ENCODE measurements at places on chromosomes 12 and 14.

DNA sequence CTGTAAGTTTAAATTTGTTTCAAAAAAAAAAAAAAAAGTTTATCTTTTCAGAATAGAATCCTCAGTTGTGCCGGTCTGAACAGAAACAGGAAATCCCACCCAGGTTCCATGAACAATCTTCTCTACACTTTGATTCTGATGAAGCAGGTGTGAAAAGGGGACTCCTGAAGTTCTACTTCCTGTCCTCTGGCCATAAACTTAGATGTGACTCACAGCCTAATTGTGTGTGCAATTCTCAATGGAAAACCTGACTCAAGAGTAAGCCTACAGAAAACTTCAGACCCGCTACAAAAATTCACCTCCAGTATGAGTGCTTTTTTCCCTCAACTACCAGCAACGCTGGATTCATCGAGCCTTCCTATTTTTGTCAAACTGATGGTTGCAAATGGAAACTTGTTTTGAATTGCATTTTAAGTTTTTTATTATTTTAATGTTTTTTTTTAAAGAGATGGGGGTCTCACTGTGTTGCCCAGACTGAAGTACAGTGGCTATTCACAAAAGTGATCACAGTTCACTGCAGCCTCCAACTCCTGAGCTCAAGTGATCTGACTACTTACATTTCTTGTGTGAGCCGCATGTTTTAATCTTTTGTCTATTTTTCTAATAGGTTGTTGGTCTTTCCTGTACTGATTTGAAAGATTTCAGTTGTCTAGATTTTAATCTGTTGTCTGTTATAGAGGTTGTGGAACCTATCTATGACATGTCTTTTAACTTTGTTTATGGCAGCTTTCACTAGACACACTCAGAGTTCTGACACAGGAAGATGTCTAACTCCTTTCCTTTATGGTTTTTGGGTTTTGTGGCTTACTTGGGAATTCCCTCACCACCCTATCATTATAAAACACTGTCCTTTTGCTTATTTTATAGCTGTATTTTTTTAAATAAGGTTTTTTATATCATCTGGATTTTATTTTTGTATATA lies 37.6 kb downstream of the ATG14 start:
- no peaks in the 10 kb centered on the region for H3K4me1 ChIP-seq
- no peak for DNase-seq
- H3K4me3 ChIP-seq = no peak overlapping the region
- no peaks in the 10 kb centered on the region for H3K27me3 ChIP-seq
- H3K27ac ChIP-seq = no peak overlapping the region

- H3K27ac ChIP-seq = no peak overlapping the region
- H3K4me1 ChIP-seq = no peaks in the 10 kb centered on the region
- H3K4me3 ChIP-seq = no peak overlapping the region
- no peaks in the 10 kb centered on the region for H3K27me3 ChIP-seq
- H3K36me3 ChIP-seq = no peaks in the 10 kb centered on the region
These were observed 110.5 kb upstream of the COCH start for GRCh38 chr14:30763891-30764290.

DNA sequence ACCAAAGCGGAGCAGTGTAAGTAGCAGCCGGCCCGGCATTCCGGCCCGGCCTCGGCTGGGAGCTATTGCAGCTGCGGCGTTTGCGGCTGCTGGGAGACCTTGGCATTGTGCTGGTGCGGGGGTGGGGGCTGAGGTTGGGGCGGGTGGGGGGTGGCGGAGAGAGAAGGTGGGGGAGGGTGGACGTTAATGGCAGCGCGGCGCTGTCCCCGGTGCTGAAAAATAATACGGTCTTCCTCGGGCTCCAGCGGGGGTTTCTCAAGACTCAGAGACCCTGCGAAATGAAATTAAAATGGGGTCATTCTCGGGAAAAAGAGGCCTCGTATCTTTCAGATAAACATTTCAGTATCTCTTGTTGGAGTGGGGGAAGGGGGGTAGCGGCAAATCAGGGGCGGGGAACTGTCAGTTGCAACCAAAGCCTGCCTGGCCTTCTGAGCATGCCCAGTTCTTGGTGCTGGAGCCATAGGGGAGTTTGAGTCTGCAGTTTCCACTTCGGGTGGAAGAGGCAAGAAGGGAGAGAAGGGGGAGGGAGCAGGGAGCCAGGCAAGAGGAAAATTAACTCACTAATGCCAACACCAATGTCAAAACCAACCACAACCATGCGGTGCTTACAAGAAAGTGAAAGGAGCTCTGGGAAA lies 414 bp downstream of the UNC79 start:
- no peak overlapping the region for H3K27ac ChIP-seq
- H3K36me3 ChIP-seq = no peaks in the 10 kb centered on the region
- peaks cover 10% of the 10 kb centered on the region for H3K4me1 ChIP-seq
- H3K27me3 ChIP-seq = no peaks in the 10 kb centered on the region
- DNase-seq = no peak

DNA sequence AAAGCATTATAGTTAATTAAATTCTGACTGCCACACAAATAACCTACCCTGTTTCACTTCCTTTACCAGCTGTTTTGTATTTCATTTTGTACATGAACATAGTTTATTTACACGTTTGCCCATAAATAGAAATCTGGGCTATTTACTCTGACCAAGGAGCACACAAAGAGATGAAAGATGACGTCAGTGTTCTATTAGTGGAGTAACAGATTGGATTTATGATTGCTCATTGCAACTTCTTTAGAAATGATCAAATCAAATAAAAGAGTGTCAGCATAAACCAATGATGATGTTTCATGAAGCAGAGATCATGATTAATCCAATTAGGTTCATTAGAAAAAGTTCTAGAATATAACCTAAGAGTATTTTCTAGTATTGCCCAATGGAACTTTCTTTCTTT lies 12.0 kb upstream of the RTL1 start:
- H3K27ac ChIP-seq = no peak overlapping the region
- no peaks in the 10 kb centered on the region for H3K27me3 ChIP-seq
- H3K4me3 ChIP-seq = no peak overlapping the region
- no peaks in the 10 kb centered on the region for H3K4me1 ChIP-seq

- H3K27me3 ChIP-seq = no peaks in the 10 kb centered on the region
- no peak overlapping the region for H3K27ac ChIP-seq
- no peak for DNase-seq
- H3K36me3 ChIP-seq = no peaks in the 10 kb centered on the region
- no peaks in the 10 kb centered on the region for H3K4me1 ChIP-seq
These were observed 32.3 kb downstream of the BHLHE41 start for GRCh38 chr12:26092346-26093105.

DNA sequence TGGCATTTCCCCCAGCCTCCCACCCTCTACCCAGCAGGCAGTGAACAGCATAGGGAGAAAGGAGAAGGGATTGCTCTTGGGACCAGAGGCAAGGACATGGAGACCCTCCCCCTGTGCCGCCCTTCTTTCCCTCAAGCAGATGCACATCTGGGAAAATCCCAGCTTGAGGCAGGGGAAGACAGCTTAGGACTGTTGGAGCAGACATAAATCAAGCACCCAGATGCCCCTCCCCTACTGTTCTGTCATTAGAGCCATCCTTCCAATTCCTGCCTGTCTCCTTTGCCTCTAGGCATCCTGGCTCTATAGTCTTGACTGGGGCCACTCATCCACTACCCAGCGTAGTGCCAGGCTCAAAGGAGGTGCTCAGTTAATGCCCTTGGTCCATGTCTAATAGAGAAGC lies 7.5 kb upstream of the CISTR start:
- no peaks in the 10 kb centered on the region for H3K27me3 ChIP-seq
- DNase-seq = no peak
- no peak overlapping the region for H3K27ac ChIP-seq
- H3K4me3 ChIP-seq = no peak overlapping the region

DNA sequence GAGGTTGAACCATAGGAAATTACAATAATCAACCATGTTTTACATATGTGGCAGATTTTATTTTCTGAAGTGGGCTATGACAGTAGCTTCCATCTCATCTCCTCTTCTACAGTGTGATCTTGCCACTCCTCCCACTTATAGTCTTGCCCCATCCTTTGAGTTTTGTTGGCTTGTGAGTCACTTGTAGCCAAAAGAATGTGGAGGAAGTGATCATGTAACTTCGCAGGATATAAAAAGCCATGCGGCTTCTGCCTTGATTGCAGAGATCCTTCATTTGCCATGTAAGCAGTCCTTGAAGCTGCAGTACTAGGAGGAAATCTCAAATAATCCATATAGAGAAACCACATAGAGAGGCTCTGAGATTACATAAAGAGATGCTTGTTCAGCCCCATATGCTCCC lies 13.7 kb upstream of the ZNF84 start:
- no peak overlapping the region for H3K4me3 ChIP-seq
- H3K36me3 ChIP-seq = no peaks in the 10 kb centered on the region
- no peaks in the 10 kb centered on the region for H3K4me1 ChIP-seq
- no peak for DNase-seq
- H3K27ac ChIP-seq = no peak overlapping the region

DNA sequence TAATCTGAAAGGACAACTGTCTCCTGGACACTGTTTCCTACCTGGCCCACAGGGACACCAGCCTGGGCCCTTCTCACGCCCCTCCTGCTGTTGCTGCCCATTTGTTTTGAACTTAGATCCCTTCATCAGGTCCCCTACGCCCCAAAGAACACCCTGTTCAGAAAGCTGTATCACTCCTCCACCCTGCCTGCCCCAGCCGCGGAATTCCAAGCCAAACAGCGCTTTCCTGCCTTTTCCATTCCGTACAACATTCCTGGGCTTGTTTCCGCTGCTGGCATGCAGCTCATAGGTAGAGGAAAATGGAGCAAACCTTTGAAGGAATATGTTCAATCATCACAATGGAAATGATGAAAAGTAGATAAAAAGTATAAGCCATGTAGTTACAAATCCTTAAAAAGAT lies 12.8 kb upstream of the GSG1 start:
- no peaks in the 10 kb centered on the region for H3K36me3 ChIP-seq
- no peaks in the 10 kb centered on the region for H3K27me3 ChIP-seq

GRCh38 chr12:72540811-72541210 lies 268.6 kb downstream of the TRHDE start:
- no peaks in the 10 kb centered on the region for H3K36me3 ChIP-seq
- H3K4me1 ChIP-seq = no peaks in the 10 kb centered on the region
- H3K4me3 ChIP-seq = no peak overlapping the region
- H3K27ac ChIP-seq = no peak overlapping the region

DNA sequence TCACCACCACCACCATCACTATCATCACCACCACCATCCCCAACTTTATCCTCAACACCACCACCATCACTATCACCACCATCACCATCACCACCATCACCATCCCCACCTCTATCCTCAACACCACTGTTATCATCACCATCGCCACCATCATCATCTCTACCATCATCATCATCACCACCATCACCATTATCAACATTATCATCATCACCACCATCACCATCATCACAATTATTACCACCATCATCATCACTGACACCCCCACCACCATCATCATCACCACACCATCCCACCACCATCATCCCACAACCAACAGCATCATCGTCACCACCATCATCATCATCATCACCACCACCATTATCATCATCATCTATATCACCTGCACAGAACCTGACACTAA lies 188.4 kb upstream of the PWP1 start:
- no peak for DNase-seq
- H3K27me3 ChIP-seq = no peaks in the 10 kb centered on the region
- no peaks in the 10 kb centered on the region for H3K4me1 ChIP-seq
- no peaks in the 10 kb centered on the region for H3K36me3 ChIP-seq

- DNase-seq = no peak
- H3K27me3 ChIP-seq = no peaks in the 10 kb centered on the region
- no peaks in the 10 kb centered on the region for H3K4me1 ChIP-seq
- H3K27ac ChIP-seq = no peak overlapping the region
- no peak overlapping the region for H3K4me3 ChIP-seq
These were observed 269.2 kb upstream of the DAAM1 start for GRCh38 chr14:58919217-58919616.

DNA sequence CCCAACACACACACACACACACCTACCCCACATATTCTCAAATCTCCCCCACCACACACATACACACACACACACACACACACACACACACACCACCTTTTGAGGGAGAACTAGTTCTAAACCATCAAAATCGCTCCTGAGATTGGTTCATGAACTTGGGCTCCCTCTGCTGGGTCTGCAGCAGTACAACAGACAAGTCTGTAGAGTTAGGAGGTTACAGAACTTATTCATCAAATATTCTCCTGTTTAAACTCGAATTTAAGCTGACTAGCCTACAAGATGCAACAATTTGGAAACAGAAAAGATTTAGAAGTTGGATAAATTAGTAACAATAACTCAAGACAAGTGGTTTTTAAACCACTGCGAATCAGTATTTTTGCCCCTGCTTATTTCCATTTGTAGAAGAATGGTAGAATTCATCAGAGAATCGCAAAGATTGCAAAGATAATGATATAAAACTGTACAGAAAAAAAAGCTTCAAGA lies 136.4 kb upstream of the USP15 start:
- no peak overlapping the region for H3K4me3 ChIP-seq
- H3K36me3 ChIP-seq = no peaks in the 10 kb centered on the region
- no peaks in the 10 kb centered on the region for H3K4me1 ChIP-seq
